ENCODE measurements at places on chromosomes 1 and 21. TPM values are rescaled to one million over a fixed set of nuclear protein-coding genes. Genes with fewer than 3 reads are reported as not detected.

Gene CELA2B
- not detected for total RNA-seq

Gene COX20
- 37.1 TPM for total RNA-seq

GRCh38 chr1:6359216-6360116, 34.1 kb downstream of the ACOT7 start:
- H3K27ac ChIP-seq: peak overlapping the region; percentile 76
- DNase-seq: peak; percentile 23
- H3K27me3 ChIP-seq: no peaks in the 10 kb centered on the region
- H3K36me3 ChIP-seq: no peaks in the 10 kb centered on the region

Gene EIF2D
- total RNA-seq: 61.2 TPM

GRCh38 chr1:100778748-100779147, 59.2 kb downstream of the VCAM1 start:
- no peak for DNase-seq
- H3K36me3 ChIP-seq: no peaks in the 10 kb centered on the region
- no peak overlapping the region for H3K4me3 ChIP-seq
- no peaks in the 10 kb centered on the region for H3K4me1 ChIP-seq
- H3K27me3 ChIP-seq: no peaks in the 10 kb centered on the region

Gene DNASE2B
- not detected for total RNA-seq
